ENCODE measurements at places on chromosomes 7 and 10. TPM values are rescaled to one million over a fixed set of nuclear protein-coding genes. Genes with fewer than 3 reads are reported as not detected.

DNA sequence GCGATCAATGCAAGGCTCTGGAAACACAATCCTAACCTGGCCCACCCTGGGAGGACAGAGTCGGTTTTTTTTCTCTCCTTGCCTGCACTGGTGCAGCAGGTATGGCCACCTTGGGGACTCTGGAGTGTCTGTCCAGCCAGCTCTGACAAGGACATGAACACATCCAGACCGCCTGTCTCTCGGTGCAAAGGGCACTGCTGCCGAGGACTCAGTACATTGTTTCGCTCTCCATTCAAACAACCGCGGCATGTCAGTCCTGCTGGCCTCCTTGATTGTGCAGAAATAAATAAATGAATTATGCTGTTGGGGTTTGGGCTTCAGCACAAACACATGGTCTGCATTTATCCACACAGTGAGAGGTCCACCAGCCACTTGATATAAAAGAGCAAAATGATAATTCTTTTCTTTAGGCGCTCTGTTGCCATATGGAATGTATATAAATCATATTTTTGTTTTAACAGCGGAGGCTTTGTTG lies 565.2 kb downstream of the KCNMA1 start:
- ATAC-seq, result no peak

DNA sequence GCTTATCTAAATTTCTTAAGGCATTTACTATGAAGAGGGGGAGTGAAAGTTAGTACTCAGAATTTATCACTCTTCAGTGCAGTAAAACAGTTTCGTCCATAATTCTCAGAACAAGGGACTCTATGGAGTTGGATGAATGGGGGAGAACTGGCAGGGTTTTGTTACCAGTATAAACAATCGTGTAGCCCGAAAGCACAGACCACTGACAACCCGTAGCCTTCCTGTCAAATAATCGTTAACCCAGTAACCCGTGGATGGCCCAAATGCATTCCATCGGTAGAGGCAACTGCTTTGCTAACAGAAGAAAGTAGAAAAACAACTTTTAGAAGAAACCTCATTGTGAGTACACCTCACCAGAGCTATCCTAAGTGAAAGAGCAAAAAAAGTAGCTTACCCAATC lies 583.9 kb downstream of the NXPH1 start:
- no peak for ATAC-seq

GRCh38 chr10:76558996-76559891 lies 1078.4 kb downstream of the KCNMA1 start:
- ATAC-seq, result peak; percentile 39

NEBL gene
- total RNA-seq, result 6.5 TPM

OR6B1 gene
- total RNA-seq, result not detected

- ATAC-seq, result no peak
Measured at GRCh38 chr7:79515358-79515757, 61.9 kb upstream of the MAGI2 start.

DNA sequence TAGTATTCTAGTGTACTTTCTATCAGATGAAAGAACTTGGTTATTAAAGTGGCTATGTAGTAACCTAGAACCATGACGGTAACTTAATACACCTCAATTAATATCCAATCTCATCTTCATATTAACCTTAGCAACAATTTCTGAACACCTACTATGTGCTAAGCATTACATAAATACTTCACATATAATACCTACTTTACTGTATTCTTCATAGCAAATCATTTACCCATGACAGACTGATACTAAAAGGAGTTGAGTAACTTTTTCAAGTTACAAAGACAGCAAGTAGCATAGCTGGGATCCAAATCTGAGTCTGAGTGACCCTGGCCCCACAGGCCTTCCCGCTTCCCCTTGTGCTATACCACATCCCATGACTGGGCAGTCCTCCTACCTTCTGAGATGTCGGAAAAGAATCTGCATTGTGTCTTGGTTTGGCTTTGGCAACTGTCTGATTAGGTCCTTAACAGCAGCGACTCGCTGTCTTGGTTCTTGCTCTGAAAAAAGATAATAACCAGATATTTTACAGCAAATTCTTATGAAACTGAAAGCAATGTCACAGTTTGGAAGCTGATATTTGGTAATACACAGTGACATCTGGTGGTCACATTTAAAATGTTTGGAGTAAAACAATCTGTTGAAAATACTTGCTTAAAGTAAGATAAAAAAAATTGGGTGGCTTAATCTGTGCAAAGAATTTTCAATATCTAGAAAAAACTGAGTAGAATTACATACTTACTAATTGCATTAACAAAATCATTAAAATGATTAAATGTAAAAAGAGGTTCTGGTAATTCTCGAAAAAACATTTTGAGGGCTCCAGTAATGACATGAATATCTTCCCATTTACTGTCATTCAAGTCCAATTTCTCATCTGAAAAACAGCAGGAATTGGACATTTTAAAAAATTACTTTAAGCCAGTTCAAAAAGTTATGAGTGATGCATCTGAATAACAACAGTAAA lies 120.1 kb downstream of the ARHGAP12 start:
- ATAC-seq, result peak; percentile 65

PDZD8 gene
- total RNA-seq, result 32.8 TPM

GRCh38 chr10:53479365-53479764 lies 706.8 kb upstream of the MBL2 start:
- ATAC-seq, result no peak

DNA sequence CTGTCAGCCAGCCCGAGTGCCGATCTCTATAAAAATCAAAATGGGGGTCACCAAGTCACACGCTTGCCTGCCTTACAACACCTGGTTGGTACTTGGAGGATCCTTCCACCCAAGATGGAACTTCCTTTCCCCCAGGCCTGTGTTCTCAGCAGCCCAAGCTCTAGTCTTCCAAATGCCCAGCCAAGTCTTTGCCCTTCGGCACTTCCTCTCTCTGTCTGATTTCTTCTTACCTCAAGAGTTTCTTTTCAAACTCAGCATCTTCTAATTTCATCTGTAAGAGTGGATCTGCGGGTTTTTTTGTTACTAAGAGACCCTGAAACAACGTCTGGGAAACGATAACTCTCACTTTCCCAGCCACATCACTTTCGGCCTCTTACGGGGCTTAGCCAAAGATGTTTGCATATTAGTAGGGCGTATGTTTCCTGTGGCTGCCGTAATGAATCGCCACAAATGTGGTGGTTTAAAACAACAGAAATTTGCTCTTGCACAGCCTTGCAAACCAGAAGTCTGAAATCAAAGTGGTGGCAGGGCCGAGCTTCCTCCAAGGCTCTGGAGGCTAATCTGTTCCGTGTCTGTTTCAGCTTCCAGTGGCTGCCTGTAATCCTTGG lies 219.9 kb downstream of the TCF7L2 start:
- no peak for ATAC-seq

PDE1C gene
- total RNA-seq, result 23.7 TPM

CXCL12 gene
- 48.1 TPM for total RNA-seq

DNA sequence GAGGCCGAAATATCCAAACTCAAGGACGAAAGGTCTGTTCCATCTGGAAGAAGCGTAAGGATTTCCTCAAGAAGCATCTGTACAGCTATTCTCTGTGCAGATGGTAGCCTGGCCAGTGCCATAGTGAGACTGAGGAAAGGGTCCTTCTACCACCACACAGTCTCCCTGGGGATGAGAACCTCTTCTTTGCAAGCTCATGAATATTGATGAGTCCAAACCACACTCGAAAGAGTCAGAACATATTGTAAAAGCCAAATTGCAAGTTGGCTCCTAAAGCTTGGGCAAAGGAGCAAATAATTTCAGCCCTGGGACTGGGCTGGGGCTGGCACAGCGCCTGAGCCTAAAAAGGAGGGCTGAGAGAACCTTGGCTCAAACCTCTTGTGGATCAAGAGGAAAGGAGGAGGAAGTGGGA lies 66.1 kb upstream of the PIP4K2A start:
- no peak for ATAC-seq
